Endothelial cell of umbilical vein (primary cell): ENCODE measurements at places on chromosomes 16 and 17. TPM values are rescaled to one million over a fixed set of nuclear protein-coding genes. Genes with fewer than 3 reads are reported as not detected.

The METTL16 gene
- total RNA-seq, result 22.9 and 24.7 TPM in 2 replicates

The TEKT5 gene
- total RNA-seq, result not detected in 2 replicates

The SOX8 gene
- 0.42 and 0.53 TPM in 2 replicates for total RNA-seq

DNA sequence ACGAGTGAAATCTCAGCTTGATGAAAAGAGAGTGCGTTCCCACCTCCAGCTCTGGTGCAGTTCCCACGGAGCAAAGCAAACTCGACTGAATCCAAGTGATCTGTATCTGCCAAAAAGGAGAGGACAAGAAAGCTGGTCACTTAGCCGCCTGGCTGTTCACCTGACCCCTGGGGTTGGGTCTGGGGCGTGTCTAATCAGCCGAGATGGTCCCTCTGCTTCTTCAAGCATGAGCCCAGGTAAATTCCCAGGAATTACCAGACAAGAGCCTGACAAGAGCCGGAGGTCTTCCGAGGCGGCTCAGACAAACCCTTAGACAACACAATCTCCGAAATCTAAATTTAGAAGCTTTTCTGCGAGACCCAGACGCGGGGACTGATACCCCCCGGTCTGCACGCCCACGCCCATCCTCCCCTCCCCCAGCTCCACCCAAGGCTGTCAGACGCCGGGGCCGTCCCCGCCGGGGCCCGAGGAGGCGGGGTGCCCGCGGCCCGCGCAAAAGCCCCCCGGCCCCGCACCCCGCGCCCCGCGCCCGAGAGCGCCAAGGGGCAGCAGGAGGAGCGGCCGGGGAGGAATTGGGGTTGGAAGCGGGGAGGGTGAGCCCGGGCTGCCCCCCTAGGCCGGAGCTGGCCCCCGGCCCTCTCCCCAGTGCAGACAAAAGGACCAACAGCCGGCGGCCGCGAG, 674 bp downstream of the ZNF821 start:
- H3K36me3 ChIP-seq, result peaks cover 5% of the 10 kb centered on the region
- DNase-seq, result peak; percentile 38
- peak overlapping the region; percentile 45 for H3K4me3 ChIP-seq

DNA sequence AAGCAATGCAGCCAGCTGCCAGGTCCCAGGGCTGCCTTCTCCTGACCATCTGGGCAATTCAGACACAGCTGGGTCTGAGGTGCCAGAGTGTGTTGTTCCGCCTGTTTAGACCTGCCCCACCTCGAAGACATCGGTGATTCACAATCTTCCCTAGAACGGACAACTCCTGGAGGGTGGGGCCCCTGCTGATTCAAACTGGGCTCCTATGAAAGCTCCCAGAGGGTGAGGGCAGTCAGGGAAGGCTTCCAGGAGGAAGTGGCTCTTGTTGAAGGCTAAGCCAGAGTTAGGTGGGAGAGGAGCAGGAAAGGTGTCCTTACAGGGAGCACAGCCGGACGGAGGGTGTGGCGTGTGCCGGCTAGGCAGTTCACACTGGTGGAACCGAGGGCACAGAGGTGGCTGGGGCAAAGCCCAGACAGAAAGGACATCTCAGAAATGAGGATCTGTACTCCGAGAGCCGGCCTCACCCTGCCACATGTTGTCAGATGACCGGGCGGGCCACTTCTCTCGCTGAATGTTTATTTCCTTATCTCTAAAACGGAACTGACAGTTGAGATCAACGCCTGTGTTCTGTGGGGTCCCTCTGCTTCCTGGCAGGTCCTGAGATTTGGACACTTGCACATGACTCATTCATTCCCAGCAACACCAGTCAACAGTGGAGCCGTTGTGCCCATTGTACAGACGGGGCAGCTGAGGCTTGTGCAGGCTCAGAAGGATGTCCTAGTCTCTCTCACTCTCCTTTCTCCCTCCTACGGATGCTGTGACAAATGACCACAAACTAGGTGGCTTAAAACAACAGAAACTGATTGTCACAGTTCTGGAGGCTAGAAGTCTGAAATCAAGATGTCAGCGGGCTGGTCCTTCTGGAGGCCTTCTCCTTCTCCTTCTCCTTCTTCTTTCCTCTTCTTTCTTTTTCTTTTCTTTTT, 26.9 kb upstream of the LITAF start:
- H3K27ac ChIP-seq, result no peak overlapping the region
- no peaks in the 10 kb centered on the region for H3K36me3 ChIP-seq
- no peaks in the 10 kb centered on the region for H3K4me1 ChIP-seq
- DNase-seq, result no peak
- no peak overlapping the region for H3K4me3 ChIP-seq

- no peaks in the 10 kb centered on the region for H3K36me3 ChIP-seq
- peaks cover 1% of the 10 kb centered on the region for H3K27me3 ChIP-seq
- H3K4me1 ChIP-seq, result no peaks in the 10 kb centered on the region
- no peak overlapping the region for H3K4me3 ChIP-seq
Measured at GRCh38 chr16:57823836-57824235, 21.5 kb upstream of the KIFC3 start.

GRCh38 chr17:80825471-80826345, 165.9 kb upstream of the CHMP6 start:
- H3K27ac ChIP-seq, result peak overlapping the region; percentile 92
- H3K4me3 ChIP-seq, result no peak overlapping the region
- DNase-seq, result no peak
- no peaks in the 10 kb centered on the region for H3K36me3 ChIP-seq

DNA sequence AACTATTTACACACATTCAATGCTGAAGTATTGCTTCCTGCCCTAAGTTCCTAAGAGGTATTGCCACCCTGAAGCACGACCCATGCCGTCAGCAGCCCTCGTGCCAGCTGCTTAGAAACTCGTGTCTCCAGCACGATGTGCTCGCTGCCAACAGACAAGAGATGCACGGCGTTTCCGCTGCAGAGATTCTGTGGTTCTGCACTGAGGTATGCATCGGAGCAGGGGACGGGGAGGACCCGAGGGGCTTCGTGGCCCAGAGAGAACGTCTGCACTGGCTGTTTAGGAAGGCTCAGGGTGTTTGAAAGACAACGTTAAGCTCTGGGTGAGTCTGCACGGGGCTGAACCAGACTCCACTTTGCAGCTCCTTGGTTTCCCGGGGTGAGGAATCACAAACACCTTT, 82.7 kb upstream of the CREBBP start:
- H3K4me3 ChIP-seq, result no peak overlapping the region
- no peaks in the 10 kb centered on the region for H3K36me3 ChIP-seq
- no peak for DNase-seq
- no peak overlapping the region for H3K27ac ChIP-seq
- H3K4me1 ChIP-seq, result peaks cover 5% of the 10 kb centered on the region
- H3K27me3 ChIP-seq, result no peaks in the 10 kb centered on the region

DNA sequence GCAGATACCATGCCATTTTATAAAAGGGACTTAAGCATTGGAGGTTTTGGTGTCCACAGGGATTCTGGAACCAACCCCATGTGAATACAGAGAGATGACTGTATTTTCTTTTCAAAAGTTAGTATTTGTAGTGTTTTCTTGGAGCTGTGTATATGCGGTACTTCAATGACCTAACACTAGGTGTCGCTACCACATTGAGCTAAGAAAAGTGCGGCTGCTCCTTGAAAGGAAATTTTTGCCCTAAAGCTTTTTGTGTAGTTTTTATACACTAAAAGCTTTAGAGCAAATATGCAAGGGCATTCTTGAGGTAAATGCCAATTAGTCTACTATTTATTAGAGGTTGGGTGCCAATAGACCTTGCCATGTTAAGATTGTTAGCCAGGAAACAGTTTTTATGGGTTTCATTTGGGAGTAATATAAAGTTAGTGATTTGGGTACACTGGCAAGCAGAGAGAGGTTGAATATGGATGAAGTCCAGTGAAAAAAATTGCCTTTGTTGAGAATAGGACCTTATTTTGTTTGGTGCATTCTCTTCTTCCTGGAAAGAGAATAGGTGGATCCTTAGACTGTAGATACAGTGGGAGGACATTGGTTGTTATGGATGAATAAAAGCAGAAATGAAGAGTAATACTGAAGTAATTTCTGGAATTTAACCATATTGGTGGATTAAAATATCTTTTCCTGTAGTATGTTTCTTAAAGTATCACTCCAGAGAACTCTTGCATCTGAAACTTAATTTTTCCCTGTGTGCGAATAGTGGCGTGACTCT, 43.3 kb downstream of the BCAS3 start:
- H3K4me3 ChIP-seq, result no peak overlapping the region
- no peaks in the 10 kb centered on the region for H3K36me3 ChIP-seq
- DNase-seq, result peak; percentile 68
- no peaks in the 10 kb centered on the region for H3K4me1 ChIP-seq
- no peaks in the 10 kb centered on the region for H3K27me3 ChIP-seq

GRCh38 chr16:89020068-89020924, 43.3 kb upstream of the CBFA2T3 start:
- H3K4me1 ChIP-seq, result no peaks in the 10 kb centered on the region
- H3K27me3 ChIP-seq, result no peaks in the 10 kb centered on the region
- H3K4me3 ChIP-seq, result no peak overlapping the region
- H3K27ac ChIP-seq, result no peak overlapping the region
- no peak for DNase-seq
- no peaks in the 10 kb centered on the region for H3K36me3 ChIP-seq

GRCh38 chr16:77711775-77712174, 10.5 kb upstream of the NUDT7 start:
- H3K27me3 ChIP-seq, result no peaks in the 10 kb centered on the region
- no peak overlapping the region for H3K4me3 ChIP-seq
- H3K4me1 ChIP-seq, result no peaks in the 10 kb centered on the region

- no peak for DNase-seq
- H3K36me3 ChIP-seq, result no peaks in the 10 kb centered on the region
- no peak overlapping the region for H3K4me3 ChIP-seq
- H3K27ac ChIP-seq, result no peak overlapping the region
- peaks cover 18% of the 10 kb centered on the region for H3K4me1 ChIP-seq
Measured at GRCh38 chr16:81752876-81753227, 26.2 kb upstream of the PLCG2 start.
